ENCODE measurements at places on chromosomes 12 and 14.

DNA sequence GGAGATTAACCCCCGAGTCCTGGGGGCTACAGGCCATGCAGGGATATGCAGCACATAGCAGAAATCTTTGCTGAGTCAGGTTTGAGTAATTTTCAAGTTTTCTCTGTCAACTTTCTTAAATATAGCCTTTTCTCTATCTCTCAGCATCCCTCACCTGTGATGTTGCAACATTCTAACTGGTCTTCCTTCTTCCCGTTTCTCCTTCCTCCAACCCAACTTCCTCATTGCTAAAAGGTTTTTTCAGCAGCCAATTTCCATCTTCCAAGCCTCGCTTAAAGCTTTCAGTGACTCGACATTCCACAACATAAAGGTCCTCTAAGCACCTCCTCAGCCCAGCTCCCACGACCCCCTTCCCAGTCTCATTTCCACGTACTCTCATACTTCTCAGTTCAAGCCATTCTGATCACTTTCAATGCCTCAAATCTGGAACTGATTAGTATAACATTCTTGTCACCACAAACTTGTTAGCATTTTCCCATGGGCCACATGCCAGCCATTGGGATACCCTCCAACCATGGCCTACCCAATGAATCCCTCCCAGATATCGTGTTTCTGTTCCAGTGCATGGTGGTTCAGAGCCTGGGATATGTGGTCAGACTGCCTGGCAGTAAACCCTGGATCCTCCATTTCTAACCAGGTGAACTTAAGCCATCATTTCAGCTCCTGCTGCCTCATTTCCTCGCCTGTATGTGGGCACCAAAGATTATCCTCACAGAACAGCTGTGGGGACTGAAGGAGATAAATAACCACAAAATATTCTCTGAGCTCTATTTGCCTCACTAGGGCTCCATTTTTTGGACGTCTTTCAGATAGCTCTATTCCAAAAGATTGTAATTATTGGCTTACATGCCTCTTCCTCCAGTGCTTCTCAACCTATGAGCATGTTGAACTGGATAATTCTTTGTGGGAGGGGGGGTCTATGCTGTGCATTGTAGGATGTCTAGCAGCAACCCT lies 65.8 kb downstream of the KCNK10 start:
- DNase-seq = no peak

DNA sequence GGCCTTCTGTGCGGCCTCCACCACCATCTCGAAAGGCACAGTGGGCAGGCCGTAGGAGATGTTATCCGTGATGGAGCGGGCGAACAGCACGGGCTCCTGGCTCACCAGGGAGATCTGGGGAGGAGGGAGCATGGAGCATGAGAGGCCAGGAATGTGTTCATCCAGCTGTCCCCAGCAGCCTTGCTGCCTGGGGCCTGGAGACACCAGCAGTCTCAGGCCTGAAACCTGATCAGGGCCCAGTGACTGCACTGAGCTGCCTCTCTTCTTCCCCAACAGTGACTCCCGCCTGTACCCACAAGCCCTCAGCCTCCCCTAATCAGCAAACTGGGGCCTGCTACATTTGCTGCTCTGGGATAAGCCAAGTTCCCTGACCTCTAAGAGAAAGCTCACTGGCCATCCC lies 30.9 kb downstream of the ABCB9 start:
- DNase-seq = no peak

GRCh38 chr12:58711974-58712373 lies 208.3 kb downstream of the LRIG3 start:
- DNase-seq = no peak

GRCh38 chr14:22976620-22977433 lies 5.5 kb downstream of the AJUBA start:
- DNase-seq = no peak

GRCh38 chr12:54220567-54220966 lies 31.8 kb upstream of the SMUG1 start:
- DNase-seq = no peak

- no peak for DNase-seq
Measured at GRCh38 chr12:40566271-40566670, 126.0 kb upstream of the CNTN1 start.

DNA sequence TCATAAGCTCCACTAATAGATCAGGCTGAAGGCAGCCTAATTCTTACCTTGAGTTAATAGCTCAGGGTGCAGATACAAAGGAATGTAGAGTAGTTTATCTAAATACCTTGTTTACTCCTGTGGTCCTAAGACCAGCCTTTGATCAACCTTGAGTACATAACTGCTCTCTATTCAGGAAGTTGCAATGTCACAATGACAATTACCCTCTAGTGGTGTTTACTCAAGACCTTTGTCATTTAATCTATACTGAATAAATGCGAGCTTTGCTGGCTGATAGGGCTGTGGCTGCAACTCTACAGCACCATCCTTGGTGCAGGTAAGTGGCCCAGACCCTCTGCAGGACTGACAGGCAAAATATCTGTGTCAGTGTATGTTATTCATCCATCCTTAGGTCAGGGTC lies 282.7 kb downstream of the ATXN7L3B start:
- DNase-seq = no peak

DNA sequence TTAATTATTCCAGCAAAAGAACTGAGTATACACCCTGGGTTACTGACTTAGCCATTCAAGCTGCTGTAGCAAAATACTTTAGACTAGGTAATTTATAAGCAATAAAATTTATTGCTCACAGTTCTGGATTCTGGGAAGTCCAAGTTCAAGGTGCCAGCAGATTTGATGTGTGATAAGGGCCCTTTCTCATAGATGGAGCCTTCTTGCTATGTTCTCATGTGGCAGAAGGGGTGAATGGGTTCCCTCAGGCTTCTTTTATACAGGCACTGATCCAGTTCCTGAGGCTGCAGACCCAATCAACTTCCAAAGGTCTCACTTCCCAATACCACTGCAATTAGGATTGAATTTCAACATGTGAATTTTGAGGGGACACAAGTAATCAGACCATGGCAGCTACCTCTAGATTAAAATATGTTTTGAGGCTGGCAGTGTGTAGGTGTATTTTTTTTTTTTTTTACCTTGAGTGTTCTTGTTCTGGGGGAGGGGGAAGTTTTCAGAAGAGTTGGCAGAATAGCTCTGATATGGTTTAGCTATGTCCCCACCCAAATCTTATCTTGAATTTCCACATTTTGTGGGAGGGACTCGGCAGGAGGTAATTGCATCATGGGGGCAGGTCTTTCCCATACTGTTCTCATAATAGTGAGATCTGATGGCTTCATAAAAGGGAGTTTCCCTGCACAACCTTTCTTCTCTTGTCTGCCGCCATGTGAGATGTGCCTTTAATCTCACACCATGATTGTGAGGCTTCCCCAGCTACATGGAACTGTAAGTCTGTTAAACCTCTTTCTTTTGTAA lies 178.2 kb downstream of the RASSF9 start:
- no peak for DNase-seq

GRCh38 chr12:107477018-107477417 lies 208.6 kb upstream of the PWP1 start:
- no peak for DNase-seq

DNA sequence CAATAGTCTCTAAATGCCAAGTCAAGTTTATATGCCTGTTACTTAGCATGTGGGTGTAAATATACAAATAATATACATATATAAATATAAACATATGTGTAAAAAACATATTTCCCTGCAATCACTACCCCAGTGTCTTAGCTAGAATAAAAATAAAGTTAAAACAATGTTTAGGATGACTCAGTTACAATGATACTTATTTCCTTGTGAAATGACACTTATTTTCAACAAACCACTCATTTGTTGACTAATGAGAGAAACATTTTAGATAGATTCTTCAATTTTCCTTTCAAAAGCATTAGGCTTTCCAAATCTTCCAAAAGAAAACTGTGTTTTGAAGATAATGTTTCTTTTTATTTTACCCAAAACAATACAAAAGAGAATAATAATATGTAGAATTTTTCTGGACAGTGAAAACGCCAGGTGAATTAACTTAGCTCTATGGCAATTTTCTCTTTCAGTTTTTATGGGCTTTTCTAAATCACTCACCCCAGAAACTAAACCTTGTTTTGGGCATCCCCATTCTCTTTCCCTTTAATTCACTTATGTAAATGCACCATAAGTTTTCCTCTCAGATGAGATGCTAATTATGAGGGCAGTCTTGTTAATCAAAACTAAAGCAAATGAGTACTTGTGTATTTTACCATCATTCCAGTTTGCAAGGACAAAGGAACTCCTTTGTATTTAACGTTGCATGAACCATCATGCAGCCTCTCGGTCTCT lies 465.9 kb downstream of the BCAT1 start:
- no peak for DNase-seq

DNA sequence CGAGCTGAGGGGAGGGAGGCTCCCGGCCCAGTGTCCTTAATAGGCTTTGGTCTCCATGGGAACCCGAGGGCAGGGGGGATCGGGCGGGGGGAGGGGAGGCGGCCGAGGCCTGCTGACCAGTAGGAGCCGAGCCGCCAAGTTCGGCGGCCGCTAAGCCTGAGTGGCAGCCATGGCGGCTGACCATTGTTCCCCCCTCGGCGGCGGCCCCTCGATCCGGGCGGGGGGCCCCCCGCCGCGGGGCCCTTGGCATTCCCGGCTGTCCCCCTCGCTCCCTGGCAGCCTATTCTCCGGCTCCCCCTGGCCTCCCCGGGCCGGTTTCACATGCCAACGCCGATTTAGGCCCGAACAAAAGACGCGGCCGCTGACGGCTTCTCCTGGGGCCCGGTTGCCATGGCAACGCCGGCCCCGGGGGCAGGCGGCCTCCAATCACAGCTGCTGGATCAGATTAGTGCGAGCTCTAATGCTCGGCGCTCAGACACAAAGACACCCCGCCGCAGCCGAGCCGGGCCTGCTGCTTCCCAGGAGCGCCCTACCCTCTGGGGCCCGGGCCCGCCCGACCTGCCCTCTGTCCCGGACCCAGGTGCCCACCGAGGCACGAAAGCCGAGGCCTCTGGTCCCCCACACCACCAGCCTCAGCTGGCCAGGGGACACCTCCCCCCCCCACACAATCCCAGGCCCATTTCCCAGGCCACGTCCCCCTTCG lies 7.3 kb downstream of the MSI1 start:
- DNase-seq = peak; percentile 24

GRCh38 chr12:43145481-43145880 lies 406.5 kb downstream of the ADAMTS20 start:
- DNase-seq = no peak

DNA sequence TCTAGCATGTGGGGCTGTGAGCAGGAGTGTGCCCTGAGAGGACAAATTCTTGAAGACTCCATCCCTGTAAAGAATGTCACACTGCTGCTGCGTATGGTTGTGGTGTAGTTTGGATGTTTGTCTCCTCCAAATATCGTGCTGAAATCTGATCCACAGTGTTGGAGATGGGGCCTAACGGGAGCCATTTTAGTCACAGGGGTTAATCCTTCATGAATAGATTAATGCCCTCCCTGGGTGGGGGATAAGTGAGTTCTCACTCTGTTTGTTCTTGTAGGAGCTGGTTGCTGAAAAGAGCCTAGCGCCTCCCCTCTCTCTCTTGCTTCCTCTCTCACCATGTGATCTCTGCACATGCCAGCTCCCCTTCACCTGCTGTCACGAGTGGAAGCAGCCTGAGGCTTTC lies 94.5 kb upstream of the VASH1 start:
- no peak for DNase-seq

DNA sequence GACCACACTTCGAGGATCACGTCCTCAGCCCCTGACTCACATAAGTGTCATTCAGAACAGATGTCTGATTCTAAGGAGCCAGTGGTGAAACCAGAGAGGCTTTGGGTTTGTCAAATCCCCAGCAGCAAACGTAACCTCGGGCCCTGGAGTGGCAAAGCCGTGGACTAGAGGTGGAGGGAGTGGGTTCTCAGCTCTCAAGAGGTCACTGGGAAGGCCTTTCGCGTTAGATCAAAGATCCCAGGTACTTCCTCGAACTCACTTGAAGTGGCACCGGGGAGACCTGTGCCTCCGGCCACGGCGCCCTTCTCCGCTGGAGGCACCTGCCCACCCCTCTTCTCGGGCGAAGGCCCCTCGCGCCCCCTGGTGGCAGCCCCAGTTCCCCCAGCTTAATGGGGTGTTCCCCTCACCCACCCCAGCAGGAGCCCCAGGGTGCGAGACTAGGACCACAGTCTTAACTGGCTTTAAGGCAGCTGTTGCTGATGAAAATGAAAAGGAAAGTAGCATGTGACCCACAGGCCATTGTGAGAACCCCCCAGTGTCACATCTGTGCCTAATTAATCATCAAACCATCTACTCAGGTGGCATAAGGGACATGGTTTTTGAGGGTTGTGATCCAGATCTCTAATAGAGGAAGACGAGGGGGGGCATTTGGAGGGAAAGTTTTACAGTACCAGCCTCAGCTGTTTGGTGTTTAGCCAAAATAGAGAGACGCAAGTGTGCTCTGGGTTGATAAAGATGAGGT lies 672 bp upstream of the ESR2 start:
- DNase-seq = peak; percentile 95
